ENCODE measurements at places on chromosomes 11 and 22. TPM values are rescaled to one million over a fixed set of nuclear protein-coding genes. Genes with fewer than 3 reads are reported as not detected.

Gene CECR2
- 110 TPM for total RNA-seq

Gene ART1
- total RNA-seq, result not detected

Gene BSCL2
- 97.2 TPM for total RNA-seq

Gene MPEG1
- total RNA-seq, result 0.05 TPM

Gene ARHGAP1
- total RNA-seq, result 53.0 TPM

Gene SCT
- total RNA-seq, result 2.3 TPM

Gene ALDH3B1
- total RNA-seq, result 0.53 TPM

DNA sequence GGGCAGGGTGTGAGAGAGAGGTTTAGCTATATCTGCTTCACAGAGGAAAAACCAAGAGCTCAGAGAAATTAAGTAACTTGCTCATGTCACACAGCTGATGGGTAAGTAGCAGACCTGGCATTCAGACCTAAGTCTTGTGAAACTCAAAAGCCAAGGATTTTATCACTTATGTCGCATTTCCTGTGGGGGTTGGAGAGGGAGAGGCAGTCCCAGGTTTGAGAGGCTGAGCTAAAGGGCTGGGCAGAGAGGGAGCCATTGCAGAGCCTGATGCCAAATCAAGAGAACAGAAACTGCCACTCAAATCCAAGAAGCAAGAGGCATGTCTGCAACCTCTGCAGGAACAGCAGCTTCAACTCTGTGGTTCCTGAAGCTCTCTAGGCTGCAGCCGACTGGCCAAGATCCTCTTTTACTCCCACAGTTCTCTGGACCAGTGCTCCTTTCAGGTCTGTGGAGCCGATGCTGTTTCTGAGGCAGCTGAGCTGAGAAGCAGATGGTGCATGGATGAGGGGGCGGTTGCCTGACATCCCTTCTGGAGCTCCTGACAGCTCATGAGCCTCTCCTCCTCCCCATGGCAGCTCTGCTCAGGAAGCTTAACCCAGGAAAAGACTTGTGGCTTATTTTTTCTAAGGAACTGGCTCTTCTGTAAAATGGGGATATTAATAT lies 47.6 kb upstream of the NAV2 start:
- peaks cover 9% of the 10 kb centered on the region for H3K4me1 ChIP-seq
- H3K27ac ChIP-seq, result no peak overlapping the region
- no peaks in the 10 kb centered on the region for H3K27me3 ChIP-seq
- H3K4me3 ChIP-seq, result no peak overlapping the region
- DNase-seq, result no peak
- no peaks in the 10 kb centered on the region for H3K36me3 ChIP-seq

GRCh38 chr11:6505577-6506240 lies 8.6 kb downstream of the DNHD1 start:
- H3K27ac ChIP-seq, result peak overlapping the region; percentile 8
- H3K27me3 ChIP-seq, result no peaks in the 10 kb centered on the region
- no peak overlapping the region for H3K4me3 ChIP-seq
- DNase-seq, result no peak
- H3K36me3 ChIP-seq, result peaks cover 3% of the 10 kb centered on the region

- H3K27me3 ChIP-seq, result no peaks in the 10 kb centered on the region
- H3K4me1 ChIP-seq, result peaks cover 54% of the 10 kb centered on the region
- DNase-seq, result peak; percentile 76
- peak overlapping the region; percentile 99 for H3K27ac ChIP-seq
- peak overlapping the region; percentile 89 for H3K4me3 ChIP-seq
- H3K36me3 ChIP-seq, result peaks cover 33% of the 10 kb centered on the region
These were observed 935 bp downstream of the QSER1 start for GRCh38 chr11:32893343-32894148.

GRCh38 chr11:72240461-72241290 lies 3.3 kb downstream of the PHOX2A start:
- H3K4me1 ChIP-seq, result peaks cover 41% of the 10 kb centered on the region
- no peak overlapping the region for H3K27ac ChIP-seq
- peak overlapping the region; percentile 74 for H3K4me3 ChIP-seq
- peaks cover 54% of the 10 kb centered on the region for H3K27me3 ChIP-seq
- peaks cover 5% of the 10 kb centered on the region for H3K36me3 ChIP-seq

DNA sequence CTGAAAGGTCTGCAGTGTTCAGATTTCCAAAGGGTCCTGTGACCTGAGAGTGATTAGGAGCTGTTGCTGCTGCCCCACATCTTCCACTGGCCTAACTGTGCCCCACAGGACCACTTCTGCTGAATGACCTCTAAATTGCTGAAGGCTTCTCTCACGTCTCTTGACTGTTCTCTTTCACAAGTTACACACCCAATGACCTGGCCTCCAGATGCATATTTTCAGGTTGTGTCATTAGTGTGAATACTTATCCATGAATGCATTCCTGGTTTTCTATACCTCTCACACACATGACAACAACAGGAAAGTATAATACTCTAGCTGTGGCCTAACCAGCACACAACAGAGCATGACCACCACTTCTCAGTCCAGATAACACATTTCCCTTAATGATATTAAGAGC lies 15.4 kb downstream of the PRR14L start:
- no peak for DNase-seq
- peaks cover 3% of the 10 kb centered on the region for H3K4me1 ChIP-seq
- H3K36me3 ChIP-seq, result peaks cover 33% of the 10 kb centered on the region
- no peaks in the 10 kb centered on the region for H3K27me3 ChIP-seq
- no peak overlapping the region for H3K4me3 ChIP-seq

GRCh38 chr11:10678101-10678500 lies 15.5 kb downstream of the IRAG1 start:
- peaks cover 3% of the 10 kb centered on the region for H3K27me3 ChIP-seq
- DNase-seq, result no peak
- H3K4me3 ChIP-seq, result no peak overlapping the region

- no peak overlapping the region for H3K4me3 ChIP-seq
- DNase-seq, result no peak
- peaks cover 7% of the 10 kb centered on the region for H3K27me3 ChIP-seq
- H3K27ac ChIP-seq, result no peak overlapping the region
These were observed 35.7 kb upstream of the CELSR1 start for GRCh38 chr22:46572911-46573780.

DNA sequence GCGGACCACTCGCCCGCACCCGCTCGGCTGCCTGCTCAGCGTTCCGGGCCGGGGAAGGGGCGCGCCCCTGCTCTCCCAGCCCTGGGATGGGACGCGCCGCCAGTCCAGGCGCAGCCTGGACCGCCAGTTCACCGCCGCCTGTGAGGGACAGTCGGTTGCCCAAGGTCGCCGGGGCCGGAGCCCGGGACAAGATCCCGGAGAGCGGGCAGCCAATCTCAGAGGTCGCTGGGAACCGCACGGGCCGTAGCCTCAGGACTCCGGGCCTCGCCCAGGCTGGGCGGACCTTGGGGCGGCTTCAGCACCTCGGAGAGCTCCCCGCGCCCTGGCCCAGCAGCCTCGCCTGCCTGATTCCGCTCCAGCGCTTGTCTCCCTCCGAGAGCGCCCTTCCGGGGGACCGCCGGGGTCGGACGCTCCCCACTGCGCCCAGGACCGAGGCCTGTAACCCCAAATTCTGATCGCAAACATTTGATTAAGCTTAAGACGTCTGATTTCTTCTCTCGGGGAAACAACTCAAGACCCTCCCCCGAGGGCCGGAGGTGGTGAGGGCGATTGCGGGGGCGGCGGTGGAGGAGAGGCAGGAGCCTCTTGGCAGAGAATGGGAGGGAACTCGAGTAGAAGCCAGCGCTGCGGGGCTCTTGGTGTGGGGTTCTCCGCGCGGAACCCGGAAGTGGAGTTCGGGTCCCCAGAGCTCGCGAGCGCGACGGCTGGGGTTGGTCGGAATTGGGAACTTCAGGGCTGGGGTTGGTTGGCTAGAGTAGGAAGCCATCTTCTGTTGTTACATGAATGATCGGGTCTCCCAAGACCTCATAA lies 1.1 kb upstream of the CHRM4 start:
- no peak overlapping the region for H3K27ac ChIP-seq
- peaks cover 25% of the 10 kb centered on the region for H3K4me1 ChIP-seq
- peaks cover 49% of the 10 kb centered on the region for H3K27me3 ChIP-seq
- no peaks in the 10 kb centered on the region for H3K36me3 ChIP-seq
- peak; percentile 92 for DNase-seq

DNA sequence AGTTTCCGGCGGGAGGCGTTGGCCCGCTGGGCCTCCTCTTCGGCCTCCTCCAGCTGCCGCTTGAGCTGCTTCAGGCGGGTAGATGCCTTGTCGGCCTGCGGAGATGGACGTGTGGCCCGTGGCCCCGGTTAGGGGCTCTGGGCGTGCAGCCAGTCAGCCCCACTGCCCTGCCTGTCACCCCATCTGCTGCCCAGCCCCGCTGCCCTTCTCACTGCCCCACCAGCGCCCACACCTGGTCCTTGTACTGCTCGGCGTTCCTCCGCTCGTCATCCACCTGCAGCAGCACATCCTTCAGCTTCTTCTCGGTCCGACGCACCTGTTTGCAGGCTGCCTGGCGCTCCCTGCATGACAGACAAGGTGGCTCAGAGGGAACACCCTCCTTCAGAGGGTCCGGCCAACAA lies 31.2 kb downstream of the APOL1 start:
- no peak for DNase-seq
- no peak overlapping the region for H3K4me3 ChIP-seq

GRCh38 chr11:123833095-123833494 lies 26.9 kb upstream of the OR6M1 start:
- no peaks in the 10 kb centered on the region for H3K27me3 ChIP-seq
- H3K36me3 ChIP-seq, result peaks cover 6% of the 10 kb centered on the region
- H3K4me1 ChIP-seq, result peaks cover 2% of the 10 kb centered on the region
- H3K27ac ChIP-seq, result no peak overlapping the region
- H3K4me3 ChIP-seq, result no peak overlapping the region

DNA sequence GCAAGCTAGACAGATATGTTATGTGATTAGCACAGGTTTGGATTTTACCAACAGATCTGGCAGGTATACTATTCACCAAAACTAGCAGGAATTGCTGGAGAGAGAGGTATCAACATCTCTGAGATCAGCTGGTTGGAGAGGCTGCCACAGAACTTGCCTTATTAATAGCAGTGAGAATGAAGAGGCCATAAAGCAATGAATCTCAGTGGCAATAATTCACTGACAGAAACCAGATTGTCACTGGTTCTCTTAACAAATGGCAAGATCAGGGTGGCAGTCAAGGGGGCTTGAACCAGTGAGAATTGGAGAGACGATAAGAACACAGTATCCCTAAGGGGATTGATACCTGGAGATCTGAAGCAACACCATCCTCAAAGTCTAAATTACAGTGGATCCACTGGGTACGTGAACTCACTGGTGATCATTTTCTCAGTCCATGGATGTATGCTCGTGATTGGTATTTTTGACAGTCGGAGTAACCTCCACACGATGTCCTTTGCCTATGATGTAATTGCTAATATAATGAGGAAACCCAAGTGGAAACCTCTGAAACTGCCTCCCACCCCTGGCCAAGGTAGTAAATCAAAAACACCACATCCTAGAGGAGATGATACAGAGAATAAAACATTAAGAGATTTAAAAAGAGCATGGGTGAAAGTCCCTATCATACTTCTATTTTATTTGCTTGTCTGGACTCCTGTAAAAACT lies 17.7 kb upstream of the SLC5A12 start:
- no peak for DNase-seq
- no peak overlapping the region for H3K4me3 ChIP-seq
- no peaks in the 10 kb centered on the region for H3K36me3 ChIP-seq
- peaks cover 8% of the 10 kb centered on the region for H3K4me1 ChIP-seq

GRCh38 chr22:38078046-38078840 lies 5.7 kb downstream of the SLC16A8 start:
- H3K4me1 ChIP-seq, result peaks cover 3% of the 10 kb centered on the region
- no peak overlapping the region for H3K27ac ChIP-seq
- H3K27me3 ChIP-seq, result peaks cover 23% of the 10 kb centered on the region
- H3K36me3 ChIP-seq, result no peaks in the 10 kb centered on the region
- no peak overlapping the region for H3K4me3 ChIP-seq

All from WTC11 (cell line).